ENCODE measurements at places on chromosomes 1 and 21.

GRCh38 chr1:23567629-23567995, 8.3 kb upstream of the ID3 start:
- no peak for DNase-seq

GRCh38 chr1:166083887-166084286, 82.9 kb downstream of the FAM78B start:
- DNase-seq = no peak

- DNase-seq = no peak
Measured at GRCh38 chr21:23223882-23224281, 2225.7 kb downstream of the NCAM2 start.

DNA sequence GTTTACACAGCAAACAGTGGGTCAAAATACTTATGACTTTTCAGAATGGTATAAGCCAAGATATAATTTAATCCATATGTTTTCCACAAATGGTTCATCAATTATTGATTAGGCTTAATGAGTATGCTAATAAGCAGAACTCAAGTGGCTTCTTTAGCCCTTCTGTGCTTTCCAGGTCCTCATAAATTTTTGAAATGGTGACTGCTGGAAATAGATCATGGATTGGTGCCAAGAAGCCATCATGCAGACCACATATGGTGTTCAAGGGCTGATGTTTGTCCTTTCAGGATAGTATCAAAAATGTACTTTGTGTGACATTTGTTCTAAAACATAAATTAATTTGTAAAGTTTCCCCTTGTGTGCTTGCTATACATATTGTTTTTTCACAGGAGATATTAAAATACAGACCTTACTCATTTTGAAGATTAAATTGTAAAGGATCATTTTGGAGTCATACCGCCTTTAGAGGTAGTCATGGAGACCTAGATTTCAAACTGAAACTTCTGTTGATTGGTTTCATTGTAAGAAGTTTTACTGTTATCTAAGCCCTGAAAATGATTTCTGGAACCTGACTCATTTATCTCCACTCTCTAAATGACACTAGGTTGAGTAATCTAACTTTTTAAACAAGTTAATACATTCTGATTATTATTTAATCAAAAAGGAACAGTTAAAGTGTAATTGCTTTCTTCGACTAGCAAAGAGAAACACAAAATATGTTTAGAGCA, 507.9 kb downstream of the PLA2G4A start:
- DNase-seq = no peak

DNA sequence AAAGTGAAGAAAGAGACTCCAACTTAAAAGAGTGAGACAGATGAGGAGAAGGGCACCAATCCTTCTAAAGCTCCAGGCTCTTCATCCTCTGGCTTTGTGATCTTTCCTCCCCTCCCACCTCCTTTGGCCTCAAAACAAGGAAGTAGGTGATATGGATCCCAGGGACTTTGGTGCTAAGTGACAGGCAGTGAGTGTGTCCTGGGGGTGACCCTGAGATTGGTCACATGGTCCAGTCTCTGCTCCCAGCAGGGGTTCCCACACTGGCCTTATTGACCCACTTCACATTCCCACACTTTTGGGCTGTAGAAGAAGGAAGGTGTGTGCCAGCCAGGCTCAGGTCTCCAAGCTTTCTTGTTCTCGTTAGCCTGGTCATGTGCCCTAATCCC, 401.2 kb upstream of the PROX1 start:
- peak; percentile 4 for DNase-seq

GRCh38 chr1:54220004-54220811, 20.2 kb downstream of the MRPL37 start:
- DNase-seq = no peak

- DNase-seq = no peak
Measured at GRCh38 chr1:211092955-211093354, 41.0 kb downstream of the KCNH1 start.

GRCh38 chr1:54798769-54799641, 2.1 kb downstream of the TTC22 start:
- no peak for DNase-seq

GRCh38 chr1:162197041-162197531, 127.6 kb downstream of the NOS1AP start:
- no peak for DNase-seq

- DNase-seq = no peak
Measured at GRCh38 chr1:6948861-6949260, 163.6 kb downstream of the CAMTA1 start.

- DNase-seq = no peak
Measured at GRCh38 chr1:19439464-19440171, 45.7 kb downstream of the CAPZB start.

DNA sequence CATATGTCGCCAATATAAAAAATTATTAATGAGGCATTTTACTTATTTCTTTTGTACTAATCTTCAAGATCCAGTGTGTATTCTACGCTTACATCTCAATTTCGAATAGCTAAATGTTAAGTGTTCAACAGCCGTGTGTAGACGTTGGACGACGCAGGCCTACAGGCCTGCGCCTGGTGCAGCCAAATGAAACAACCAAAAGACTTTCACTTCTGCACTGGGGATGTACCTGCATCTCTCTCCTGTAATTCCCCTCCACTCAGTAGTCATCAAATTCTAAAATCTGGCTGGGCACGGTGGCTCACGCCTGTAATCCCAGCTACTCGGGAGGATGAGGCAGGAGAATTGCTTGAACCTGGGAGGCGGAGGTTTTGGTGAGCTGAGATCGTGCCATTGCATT, 76.8 kb upstream of the HNRNPU start:
- no peak for DNase-seq

DNA sequence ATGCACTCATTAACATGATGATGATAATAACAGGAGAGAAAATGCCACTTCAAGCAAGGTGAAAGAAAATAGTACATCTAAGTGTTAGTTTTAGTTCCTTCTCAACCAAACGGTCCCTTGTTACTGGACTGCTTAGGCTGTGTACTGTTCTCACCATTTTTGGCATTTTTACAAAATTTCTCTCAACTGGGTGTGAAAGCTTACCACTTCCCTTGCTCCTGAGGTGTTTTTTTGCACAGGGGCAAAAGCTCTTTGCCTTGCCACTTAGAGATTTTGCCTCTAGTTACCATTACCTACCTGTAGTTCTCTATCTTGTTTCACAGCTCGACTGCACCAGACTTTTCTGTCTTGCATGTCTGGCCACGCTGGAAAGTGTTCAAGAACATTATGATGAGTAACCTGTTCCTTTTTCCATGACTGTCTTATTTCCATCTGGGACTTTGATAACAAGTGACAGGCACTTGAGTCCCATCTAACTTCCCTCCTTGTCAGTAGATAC, 10.7 kb downstream of the NEK7 start:
- DNase-seq = no peak

GRCh38 chr1:93729502-93729901, 47.9 kb upstream of the BCAR3 start:
- no peak for DNase-seq

GRCh38 chr1:19424651-19425570, 60.4 kb downstream of the CAPZB start:
- DNase-seq = no peak

DNA sequence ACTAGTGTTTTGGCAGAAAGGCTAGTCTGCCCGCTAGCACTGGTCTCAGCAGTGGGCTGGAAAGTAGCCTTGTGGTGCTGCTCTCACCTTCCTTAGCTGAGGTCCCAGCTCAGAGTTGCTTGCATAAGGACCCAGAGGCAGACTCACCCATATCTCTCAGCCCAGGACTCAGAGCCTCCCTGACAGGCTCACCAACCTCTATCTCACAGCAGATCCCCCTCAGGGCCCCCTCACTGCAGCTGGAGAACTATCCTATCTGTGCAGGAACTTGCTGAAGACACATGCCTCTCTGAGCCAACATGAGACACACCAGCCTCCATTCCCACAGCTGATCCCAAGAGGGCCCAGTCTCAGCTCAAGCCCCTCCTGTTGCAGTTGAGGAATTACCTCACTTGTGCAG, 82.6 kb downstream of the IARS2 start:
- no peak for DNase-seq

- DNase-seq = no peak
Measured at GRCh38 chr1:37561133-37562132, 4.7 kb downstream of the DNALI1 start.

GRCh38 chr1:53477651-53478501, 18.7 kb downstream of the DMRTB1 start:
- no peak for DNase-seq

GRCh38 chr1:12438349-12438924, 179.6 kb downstream of the DHRS3 start:
- no peak for DNase-seq

DNA sequence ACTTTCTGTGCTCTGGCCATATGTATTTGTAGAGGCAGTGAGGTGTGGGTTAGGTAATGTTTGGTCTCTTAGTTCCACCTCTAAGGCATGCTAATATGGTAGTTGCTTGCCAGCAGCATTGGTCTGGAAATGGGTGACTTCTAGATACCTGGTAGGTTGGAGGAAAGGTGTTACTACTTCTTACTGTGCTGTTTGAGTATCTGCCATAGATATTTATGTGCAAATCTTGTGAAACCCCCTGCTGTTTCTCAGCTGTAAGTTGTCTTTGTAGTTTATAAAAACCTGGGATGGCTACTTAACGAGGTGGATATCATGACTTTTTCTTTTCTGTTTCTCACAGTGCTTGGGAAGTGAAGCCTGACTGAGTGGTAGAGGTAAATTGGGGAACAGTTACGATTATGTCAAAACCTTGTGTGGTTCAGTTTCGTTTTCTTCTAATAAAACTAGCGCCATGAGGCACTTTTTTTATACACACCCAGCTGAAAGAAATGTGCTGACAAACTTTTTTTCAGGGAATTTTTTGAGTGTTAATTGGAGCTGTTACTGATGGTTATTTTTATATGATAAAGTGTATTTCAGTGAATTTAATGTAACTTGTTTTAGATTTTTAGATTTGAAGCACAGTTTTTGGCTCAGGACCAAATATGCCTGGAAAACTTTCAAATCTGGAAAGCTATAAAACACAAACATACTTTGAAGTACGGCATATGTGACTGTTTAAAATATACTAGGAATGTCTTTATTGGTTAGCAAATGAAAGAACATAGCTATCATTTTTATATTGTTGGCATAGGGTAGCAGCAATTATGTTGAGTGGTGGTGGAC, 42.1 kb downstream of the CAMSAP2 start:
- peak; percentile 61 for DNase-seq

DNA sequence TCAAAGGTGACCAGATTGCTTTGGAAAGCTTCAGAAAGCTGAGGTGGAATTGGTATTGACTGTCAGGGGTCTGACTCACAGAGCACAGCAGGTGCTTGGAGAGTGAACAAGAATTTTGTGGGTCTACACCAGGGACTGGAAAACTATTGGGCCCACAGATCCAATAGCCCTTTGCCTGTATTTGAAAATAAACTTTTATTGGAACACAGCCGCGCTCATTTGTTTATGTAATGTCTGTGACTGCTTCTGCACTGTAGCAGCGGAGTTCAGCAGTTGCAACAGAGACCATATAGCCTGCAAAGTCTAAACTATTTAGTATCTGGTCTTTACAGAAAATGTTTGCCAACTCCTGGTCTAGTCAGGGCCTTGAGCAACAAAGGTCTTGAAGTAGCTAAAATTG, 315.6 kb downstream of the NFIA start:
- no peak for DNase-seq

GRCh38 chr21:45451771-45452182, 46.8 kb downstream of the COL18A1 start:
- DNase-seq = no peak

- DNase-seq = no peak
Measured at GRCh38 chr1:59473831-59474230, 176.9 kb downstream of the FGGY start.

DNA sequence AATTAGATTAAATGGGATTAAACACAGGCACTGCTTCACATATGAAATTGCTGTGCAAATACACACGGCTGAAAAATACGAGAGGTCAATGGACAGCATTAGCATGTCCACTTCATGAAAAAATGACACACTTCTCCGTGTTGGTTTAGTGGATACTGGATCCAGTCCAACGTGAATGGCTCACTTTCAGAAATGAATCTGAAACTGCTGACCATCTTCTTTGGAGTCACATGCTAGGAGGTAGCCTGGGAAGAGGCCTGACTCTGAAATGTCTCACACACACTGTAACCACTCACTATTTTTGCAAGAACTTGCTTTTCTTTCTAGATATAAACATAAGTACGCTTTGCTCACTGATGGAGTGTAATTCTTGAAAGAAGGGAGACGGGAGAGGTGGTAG, 127.3 kb downstream of the HLCS start:
- no peak for DNase-seq

GRCh38 chr1:242243472-242243871, 244.6 kb upstream of the MAP1LC3C start:
- no peak for DNase-seq

DNA sequence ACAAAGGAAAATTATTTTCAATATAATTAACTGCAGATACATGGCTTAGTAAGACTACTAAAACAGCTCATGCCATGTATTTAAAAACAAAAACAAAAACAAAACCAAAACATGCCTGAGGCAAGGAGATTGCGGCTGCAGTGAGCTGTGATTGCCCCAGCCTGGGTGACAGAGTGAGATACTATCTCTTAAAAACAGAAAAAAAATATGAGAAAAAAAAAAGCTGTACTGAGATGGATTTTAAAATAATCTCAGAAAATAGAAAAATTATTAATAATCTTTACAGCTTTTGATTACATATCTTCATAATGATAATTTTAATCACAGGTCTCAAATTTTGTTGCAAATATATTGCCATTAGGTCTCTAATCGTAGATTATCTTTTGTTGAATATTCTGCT, 24.0 kb upstream of the LIN9 start:
- DNase-seq = no peak

- DNase-seq = no peak
Measured at GRCh38 chr1:82515650-82516049, 714.9 kb downstream of the ADGRL2 start.

DNA sequence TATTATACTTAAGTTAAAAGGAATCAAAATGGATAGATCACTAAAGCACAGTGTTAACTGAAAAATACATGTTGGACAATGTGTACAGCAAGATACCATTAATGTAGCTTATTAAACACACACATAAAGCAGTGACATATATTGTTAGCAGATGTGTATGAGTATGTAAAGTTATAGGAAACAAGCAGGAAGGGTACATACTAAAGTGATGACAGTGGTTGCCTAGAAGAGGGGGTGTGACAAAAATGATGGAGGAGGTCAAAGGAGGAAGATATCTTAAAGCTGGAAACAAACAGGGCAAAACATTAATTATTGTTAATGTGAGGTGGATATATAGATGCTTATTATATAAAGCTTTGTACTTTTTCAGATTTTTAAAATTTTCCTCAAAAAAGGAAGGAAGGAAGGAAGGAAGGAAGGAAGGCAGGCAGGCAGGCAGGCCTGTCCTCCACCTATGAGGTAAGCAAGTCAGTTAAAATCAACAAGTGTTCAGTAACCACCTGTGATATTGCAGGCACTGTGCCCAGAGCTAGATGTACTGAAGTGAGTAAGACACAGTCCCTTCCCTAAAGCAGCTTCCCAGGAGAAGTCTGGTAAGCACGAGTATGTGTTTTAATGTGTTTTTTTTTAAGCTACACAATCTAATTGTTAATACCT, 252.9 kb upstream of the NR5A2 start:
- DNase-seq = no peak

GRCh38 chr21:32131164-32131563, 147.7 kb downstream of the MIS18A start:
- no peak for DNase-seq

GRCh38 chr1:44608141-44608540, 66.1 kb downstream of the TMEM53 start:
- no peak for DNase-seq

- no peak for DNase-seq
Measured at GRCh38 chr1:65164633-65165032, 16.6 kb downstream of the AK4 start.
